ENCODE measurements at places on chromosomes 5 and 9.

DNA sequence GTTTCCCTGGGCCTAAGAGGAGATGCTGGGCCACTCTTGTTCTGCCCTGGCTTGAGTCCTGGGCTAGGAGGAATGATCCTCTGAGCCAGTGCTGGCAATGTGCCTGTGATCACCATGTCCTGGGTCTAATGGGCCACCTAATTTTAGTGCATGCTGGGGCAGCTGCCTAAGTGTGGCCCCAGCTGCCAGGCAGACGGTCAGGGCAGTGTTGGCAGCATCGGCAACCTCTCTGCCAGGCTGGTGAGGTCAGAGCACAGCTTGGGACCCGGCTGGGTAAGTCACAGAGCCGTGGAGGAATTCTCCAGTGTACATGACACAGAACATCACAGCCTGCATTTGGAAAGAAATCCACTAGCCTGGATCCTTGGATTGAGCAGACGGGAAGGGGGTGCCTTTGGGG is 21.4 kb upstream of the PITX1 start:
- DNase-seq = no peak

DNA sequence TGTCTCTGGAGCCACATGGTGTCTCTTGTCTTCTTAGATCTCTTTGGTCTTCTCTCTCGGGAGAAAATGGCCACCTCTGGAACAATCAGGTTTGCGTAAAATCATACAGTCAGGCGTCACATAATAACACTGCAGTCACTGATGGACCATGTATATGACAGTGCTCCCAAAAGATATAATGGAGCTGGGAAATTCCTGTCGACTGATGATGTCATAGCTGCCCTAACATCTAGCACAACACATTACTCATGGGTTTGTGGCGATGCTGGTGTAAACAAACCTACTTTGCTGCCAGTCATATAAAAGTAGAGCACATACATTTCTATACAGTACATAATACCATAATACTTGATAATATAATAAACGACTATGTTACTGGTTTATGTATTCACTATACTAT is 30.1 kb upstream of the RAI14 start:
- no peak for DNase-seq

GRCh38 chr5:14396066-14396465 is 185.5 kb upstream of the OTULINL start:
- no peak for DNase-seq

DNA sequence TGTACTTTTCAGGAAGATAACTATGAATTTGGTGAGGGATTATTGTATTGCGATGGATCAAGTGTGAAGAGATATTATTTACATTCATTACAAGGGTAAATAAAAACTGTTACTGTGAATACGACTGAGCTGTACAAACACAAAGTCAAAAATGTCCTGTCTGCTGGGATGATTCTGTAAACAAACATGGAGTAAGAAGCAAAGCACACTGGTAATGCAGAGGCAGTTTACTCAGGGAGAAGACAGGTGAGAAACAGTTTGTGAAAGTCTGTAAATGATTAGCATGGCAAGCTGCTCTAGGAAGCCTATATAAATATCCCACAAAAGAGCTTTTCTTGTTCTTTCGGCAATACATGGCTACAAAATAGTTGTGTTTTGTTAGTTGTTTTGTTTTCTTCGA is 115.4 kb upstream of the GNA14 start:
- no peak for DNase-seq

DNA sequence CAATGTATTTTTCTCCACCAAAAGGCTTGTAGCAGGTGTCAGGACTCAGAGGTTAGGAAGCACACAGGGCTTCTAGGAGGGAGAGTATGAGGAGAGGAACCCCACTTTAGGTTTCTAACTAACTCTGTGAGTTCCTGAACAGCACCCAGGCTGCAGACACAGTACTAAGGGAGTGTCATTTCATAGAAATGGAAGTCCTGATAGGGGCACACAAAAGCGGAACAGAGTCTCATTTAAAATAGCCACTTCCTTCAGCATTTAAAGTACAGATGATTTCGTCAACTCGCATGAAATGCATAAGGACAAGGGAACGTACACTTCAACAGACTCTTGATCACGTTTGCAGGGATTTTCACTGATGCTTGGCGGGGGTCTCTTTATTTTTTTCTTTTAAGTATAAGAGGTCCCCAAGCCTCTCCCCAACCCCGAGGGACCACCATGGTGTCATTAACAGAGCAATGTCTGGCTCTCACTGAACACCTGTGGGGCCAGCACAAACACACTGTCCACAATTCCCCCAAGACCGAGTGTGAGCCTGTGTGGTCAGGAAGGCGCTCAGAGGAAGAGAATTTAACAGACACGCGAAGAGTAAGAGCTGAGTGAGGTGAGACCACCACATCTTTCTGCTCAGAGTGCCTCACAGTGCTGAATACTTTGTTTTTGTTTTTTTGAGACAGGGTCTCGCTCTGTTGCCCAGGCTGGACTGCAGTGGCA is 82.3 kb downstream of the SECISBP2 start:
- DNase-seq = no peak

DNA sequence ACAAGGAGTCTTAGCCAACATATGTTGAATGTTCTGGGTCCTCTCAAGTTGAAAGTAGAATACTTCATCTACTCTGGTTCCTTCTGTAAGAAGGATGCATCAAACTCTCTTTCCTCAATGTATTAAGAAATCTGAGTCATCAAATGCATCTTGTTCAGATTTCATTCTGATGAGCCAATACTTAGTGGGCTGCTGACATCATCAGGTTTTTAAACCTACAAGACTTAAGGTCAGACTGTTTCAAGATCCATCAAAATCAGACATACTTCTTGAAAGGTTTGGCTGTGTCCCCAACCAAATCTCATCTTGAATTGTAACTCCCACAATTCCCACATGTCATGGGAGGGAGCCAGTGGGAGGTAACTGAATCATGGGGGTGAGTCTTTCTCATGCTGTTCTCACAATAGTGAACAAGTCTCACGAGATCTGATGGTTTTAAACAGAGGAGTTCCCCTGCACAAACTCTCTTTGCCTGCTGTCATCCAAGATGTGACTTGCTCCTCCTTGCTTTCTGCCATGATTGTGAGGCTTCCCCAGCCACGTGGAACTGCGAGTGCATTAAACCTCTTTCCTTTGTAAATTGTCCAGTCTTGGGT is 168.8 kb downstream of the RAPGEF6 start:
- DNase-seq = no peak

DNA sequence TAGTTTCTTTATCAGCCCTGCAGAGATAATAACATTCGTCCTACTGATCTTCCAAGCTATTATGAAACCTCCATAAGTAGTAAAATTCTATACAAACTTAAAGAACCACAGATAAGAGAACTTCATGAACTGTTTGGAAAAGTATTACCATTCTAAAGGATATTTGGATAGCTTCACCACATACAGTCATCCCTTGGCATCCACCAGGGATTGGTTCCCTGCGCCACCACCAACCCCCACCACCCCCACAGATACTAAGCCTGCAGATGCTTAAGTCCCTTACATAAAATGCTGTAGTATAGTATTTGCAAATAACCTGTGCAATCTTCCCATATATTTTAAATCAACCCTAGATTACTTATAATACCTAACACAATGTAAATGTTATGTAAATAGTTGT is 61.4 kb upstream of the SHISAL2B start:
- DNase-seq = no peak

DNA sequence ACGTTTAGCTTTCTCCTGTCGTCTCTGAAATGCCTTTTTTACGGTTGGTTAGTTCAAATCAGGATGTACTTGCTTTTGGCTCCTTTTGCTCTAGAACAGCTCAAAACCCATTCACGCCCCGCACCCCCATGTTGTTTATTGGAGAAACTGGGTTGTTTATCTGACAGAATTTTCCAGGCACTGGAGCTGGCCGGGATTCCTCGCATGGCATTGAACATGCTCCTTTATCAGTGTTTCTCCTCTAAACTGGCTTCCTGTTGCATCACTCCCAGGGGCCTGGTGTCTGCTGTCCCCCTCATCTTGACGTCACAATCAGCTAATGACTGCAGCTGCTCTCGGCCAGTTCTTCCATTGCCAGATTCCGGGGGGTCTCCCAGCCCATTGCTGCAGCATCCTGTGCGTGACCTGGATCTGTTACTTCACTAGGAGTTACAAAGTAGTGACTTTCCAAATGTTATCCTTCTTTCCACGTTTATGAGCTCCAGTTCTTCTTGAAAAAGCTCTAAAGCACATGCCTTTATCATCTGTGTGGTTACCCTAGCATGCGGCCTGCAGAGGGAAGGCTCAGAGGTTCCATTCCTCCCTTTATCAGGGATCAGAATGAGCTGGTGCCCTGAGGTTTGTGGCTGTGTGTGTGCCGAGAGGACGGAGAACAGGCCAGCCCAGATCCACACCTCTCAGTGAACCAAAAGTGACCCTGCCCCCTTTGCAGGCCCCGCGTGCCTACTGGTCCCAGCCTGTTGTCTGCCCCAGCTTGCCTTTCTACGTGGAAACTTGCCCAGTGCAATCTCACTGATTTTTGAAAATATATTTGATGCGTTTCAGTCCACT is 27.5 kb downstream of the FAM163B start:
- DNase-seq = no peak
